ENCODE measurements at places on chromosomes 13 and 19. TPM values are rescaled to one million over a fixed set of nuclear protein-coding genes. Genes with fewer than 3 reads are reported as not detected.

The OR7A5 gene
- total RNA-seq: not detected

The RFPL4A gene
- not detected for total RNA-seq

The ZNF628 gene
- total RNA-seq: 6.1 TPM

The IGFLR1 gene
- 51.0 TPM for total RNA-seq

The KLHL1 gene
- not detected for total RNA-seq

The C5AR2 gene
- not detected for total RNA-seq

The LGI4 gene
- total RNA-seq: 1.7 TPM

The CATSPERD gene
- not detected for total RNA-seq

The CALR3 gene
- total RNA-seq: not detected

The CYP2F1 gene
- not detected for total RNA-seq

The TRPM4 gene
- 0.62 TPM for total RNA-seq

The POU2F2 gene
- total RNA-seq: 30.0 TPM

The CILP2 gene
- total RNA-seq: 0.22 TPM

The ZNF554 gene
- total RNA-seq: 1.2 TPM

The CD209 gene
- not detected for total RNA-seq

The ZNF681 gene
- 3.1 TPM for total RNA-seq

The SIGLEC12 gene
- total RNA-seq: not detected

The ZNF230 gene
- total RNA-seq: 2.7 TPM
